HFF-Myc (cell line): ENCODE measurements at places on chromosomes 13 and 19.

DNA sequence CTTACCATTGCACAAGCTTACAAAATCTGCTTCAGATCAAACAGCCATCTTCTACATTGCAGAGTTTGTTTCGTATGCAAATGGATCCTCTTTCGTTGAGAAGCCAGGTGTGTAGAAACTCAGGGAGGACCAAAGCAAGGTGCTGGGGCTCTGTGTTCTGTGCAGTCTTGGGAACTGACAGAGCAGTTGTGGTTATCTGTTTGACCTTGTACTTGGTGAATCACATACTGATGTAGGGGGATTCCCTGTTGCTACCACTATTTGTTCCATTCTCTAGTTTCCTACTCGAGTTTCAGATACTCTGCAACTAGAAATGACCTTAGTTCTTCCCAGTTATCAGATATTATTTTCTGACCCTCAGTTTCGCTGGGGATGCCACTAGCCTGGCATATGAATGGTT lies 95.2 kb upstream of the CLDN10 start:
- DNase-seq, result no peak

GRCh38 chr13:25217023-25217885 lies 45.2 kb upstream of the AMER2 start:
- peak; percentile 2 for DNase-seq

DNA sequence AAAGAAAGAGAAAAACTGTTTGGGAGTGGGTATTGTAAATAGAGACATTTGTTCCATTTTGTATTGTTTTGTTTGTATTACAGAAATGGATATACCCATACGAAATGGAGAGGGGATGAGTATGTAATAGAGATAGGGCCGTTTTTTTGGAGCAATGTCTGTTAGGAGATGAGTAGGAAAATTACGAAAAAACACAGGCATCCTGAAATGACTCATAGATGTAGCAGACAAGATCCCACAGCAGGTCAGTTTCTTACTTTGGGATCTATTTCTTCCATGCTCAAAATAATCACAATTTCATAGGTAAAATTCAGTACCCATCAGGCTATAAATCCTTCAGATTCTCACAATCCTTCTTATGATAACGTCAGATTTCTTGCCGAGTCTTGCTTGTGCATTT lies 779.4 kb upstream of the SLITRK1 start:
- no peak for DNase-seq

DNA sequence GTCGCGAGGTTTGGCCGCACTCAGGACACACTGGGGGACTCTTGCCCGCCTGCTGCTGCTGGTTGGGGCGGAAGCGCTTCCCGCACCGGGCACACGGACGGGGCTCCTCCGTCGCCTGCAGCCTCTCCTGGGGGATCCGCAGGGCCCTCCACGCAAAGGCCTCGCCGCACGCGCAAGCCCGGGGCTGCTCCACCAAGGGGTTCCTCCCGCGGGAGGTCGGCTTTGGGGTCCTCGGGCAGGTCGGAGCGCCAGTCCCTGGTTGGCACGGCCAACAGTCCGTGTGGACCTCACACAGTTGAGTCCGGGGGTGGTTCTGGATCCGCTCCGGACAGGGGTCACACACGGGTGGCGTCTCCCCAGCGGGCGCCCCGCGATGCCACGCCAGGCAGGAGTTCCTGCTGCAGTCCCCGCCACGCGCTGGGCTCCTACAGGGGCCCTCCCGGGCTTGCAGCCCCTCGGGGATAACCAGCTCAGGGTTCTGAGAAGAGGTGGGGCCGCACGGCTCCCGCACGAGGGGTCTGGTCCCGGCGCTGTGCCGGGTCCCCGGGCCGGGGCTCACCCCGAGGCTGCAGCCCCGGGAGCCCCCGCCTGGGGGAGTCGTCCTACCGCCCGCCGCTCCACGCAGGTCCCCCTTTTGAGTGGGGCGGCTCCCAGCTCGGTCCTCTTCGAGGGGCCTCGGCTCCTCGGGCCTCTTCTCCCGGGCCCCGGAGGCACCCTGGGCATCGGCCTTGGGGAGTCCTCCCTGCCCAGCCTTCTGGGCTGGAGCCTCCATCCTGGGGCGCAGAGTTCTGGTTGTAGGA lies 6.2 kb upstream of the ZNF497 start:
- no peak for DNase-seq

- no peak for DNase-seq
Observed at GRCh38 chr19:50152578-50152977, 10.5 kb downstream of the IZUMO2 start.

DNA sequence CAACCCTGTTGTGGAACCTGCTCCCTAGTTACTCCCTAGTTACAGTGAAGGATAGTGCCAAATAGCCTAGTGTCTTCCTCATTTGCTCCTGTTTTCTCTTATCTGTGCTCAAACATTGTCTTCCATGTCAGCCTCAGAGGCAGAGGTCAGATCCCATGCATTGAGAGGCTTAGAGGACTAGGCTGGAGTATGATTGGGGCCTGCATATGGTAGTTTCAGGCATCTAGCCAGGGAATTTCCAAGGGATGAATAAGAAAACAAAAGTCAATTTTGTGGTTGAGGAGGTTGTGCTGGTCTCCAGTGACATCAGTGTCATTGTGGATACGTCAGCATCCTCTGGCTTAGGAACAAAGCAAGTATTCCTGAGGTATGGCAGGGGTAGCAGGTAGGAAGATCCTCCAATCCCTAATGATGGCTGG lies 9.4 kb downstream of the ZNF546 start:
- peak; percentile 73 for DNase-seq

DNA sequence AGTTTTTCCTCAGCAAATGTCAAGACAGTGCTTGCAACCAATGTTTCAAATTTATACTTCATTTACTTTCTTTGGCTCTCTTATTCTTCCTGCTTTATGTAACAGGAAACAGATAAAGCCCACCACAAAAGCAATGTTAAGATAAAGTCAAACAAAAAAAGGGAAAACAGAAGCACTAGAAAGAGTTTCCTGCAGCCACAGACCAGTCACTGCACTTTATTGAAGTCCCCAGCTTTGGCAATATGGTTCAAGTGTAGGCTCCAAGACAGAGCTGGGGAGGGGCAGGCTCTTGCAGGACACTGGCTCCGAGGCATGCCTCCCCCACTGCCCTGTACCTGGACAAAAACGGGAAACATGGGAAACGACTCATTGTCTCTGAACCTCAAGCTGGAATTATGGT lies 15.3 kb upstream of the CDC16 start:
- DNase-seq, result no peak

GRCh38 chr13:99307648-99308339 lies 595 bp upstream of the GPR183 start:
- no peak for DNase-seq

DNA sequence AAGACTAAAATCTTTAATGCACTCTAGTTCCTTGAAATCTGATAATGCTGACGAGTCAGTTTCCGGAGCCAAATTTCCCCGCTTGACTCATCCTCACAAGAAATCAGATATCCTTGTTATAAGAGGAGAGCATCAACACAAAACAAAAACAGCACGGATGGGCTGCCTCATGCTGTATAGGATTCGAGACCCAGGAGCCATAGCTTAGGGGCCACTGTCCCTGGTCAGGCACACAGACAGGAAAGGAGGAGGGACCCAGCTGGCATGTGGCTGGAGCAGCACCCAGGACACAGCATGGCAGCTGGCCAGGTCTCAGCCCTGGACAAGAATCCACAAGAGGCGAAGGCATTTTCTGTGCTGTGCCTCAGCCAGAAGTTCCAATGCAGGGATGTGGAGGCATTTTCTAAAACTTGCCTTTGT lies 110.2 kb upstream of the SPATA13 start:
- DNase-seq, result peak; percentile 52

DNA sequence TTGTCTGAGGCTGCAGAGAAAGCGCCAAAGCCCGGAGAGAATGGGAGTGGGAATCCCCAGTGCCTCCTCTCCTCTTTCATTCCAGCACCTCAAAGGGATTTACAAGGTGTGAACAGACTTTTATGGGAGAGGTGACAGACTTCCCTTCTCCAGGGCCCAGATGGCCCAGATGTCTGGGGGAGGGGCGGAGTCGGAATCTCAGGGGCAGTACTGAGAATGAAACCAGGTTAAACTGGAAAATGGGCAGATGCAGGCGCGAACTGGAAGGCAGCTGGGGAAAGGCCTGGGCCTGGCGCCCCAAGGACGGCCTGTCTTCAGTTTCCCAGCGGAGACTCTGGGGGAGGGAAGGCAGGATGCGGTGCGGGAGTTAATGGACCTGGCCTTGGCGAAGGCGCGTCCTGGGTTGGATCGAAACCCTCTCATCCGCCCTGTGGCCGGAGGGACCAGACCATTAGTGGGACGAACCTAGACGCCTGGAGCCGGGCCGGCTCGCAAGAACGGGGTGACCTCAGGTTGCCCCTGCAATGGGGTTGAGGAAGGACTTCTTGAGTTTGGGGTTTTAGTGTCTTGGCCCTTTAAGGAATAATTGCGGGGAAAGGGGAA lies 592 bp upstream of the TRIP10 start:
- peak; percentile 77 for DNase-seq

DNA sequence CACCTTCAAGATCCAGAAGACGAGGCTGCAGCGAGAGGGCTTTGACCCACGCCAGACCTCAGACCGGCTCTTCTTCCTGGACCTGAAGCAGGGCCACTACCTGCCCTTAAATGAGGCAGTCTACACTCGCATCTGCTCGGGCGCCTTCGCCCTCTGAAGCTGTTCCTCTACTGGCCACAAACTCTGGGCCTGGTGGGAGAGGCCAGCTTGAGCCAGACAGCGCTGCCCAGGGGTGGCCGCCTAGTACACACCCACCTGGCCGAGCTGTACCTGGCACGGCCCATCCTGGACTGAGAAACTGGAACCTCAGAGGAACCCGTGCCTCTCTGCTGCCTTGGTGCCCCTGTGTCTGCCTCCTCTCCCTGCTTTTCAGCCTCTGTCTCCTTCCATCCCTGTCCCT lies 7.0 kb upstream of the PGLS start:
- no peak for DNase-seq

DNA sequence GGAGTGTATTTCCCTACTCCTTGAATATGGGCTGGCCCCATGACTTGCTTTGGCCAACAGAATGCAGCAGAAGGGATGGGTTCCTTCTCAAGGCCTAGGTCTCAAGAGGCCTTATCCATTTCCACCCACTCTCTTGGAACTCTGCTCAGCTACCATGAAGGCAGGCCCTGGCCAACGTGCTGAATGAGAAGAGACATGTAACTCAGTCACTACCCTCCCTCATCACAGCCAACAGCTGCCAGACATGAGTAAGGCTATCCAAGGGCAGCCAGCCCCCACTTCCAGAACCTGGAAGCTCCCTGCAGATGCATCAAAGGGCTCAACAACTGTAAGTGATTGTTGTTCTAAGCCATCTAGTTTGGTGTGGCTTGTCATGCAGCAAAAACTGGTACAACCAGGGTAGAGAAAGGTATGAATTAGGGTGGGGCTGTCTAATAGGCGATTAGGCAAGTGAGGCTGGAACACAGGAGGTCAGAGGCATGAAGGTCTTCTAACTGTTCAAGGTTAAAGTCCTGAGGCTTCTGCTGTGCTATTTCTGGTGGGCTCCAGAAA lies 1.4 kb upstream of the RASL11A start:
- no peak for DNase-seq

GRCh38 chr13:47136504-47136941 lies 239.7 kb upstream of the HTR2A start:
- no peak for DNase-seq

DNA sequence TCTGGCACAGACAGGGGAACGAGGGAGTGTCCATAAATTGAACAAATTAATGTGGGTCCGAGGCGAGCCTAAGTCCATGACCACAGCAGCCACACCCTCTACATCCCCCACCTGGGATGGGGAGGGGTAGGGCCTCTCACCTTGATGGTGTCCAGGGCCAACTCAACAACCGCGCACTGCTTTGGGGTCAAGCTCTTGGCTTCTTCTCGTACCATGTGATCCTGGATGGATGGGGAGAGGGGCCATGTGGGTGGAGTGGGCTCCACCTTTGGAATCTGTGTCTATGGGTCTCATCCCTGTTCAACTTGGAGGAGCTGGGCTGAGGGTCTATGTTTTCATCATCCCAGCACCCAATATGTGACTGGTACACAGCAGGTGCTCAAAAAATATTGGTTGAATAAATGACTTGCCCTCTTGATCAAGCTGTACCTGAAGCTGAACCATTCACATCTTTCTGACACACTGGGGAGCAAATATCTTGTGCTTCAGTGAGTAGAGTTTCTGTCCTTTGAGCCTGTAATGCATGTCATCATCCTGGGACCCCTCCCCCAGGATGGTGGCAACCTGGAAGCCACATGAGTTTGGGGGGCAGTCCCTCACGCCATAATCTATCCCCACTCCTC lies 62.9 kb downstream of the COLGALT1 start:
- DNase-seq, result no peak

GRCh38 chr19:17097593-17098126 lies 22.1 kb downstream of the MYO9B start:
- DNase-seq, result no peak

DNA sequence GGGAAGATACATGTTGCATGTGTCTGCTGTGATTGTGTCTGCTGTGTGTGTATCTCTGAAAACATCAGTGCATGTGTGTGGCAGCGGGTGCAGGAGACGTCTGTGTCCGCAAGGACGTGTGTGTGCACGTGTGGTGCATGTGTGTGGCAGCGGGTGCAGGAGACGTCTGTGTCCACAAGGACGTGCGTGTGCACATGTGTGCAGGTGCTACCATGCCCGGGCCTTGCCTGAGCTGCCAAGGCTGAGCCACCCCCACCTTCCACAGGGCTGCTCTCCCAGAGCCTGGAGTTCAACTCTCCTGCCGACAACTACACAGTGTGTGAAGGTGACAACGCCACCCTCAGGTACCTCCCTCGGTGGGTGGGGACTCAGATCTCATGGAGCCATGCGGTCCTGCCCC lies 10.4 kb downstream of the IGLON5 start:
- DNase-seq, result no peak

- DNase-seq, result no peak
Observed at GRCh38 chr13:30354493-30355383, 47.4 kb upstream of the KATNAL1 start.
